ENCODE measurements at places on chromosomes 3 and 15. TPM values are rescaled to one million over a fixed set of nuclear protein-coding genes. Genes with fewer than 3 reads are reported as not detected.

ACTC1 gene
- not detected for total RNA-seq

C3orf33 gene
- 12.6 TPM for total RNA-seq

EFHB gene
- total RNA-seq: not detected

TM4SF4 gene
- total RNA-seq: 0.95 TPM

CCDC9B gene
- total RNA-seq: 1.0 TPM

EPHB3 gene
- total RNA-seq: not detected

ALDH1A2 gene
- not detected for total RNA-seq

KNG1 gene
- 3.5 TPM for total RNA-seq

SLC28A1 gene
- 0.31 TPM for total RNA-seq

SCN11A gene
- not detected for total RNA-seq

AMT gene
- total RNA-seq: 32.5 TPM

FRMD5 gene
- total RNA-seq: 1.00 TPM

CHAC1 gene
- total RNA-seq: not detected

GNAT1 gene
- total RNA-seq: 0.15 TPM

TNFAIP8L3 gene
- total RNA-seq: 4.0 TPM

LRRC31 gene
- total RNA-seq: not detected

PARP15 gene
- not detected for total RNA-seq

RCCD1 gene
- total RNA-seq: 15.1 TPM

PAQR5 gene
- 0.11 TPM for total RNA-seq

OXTR gene
- 0.95 TPM for total RNA-seq

C2CD4A gene
- total RNA-seq: 0.20 TPM

All from HepG2 (cell line).